ENCODE measurements at places on chromosomes 5 and 9. TPM values are rescaled to one million over a fixed set of nuclear protein-coding genes. Genes with fewer than 3 reads are reported as not detected.

C9orf153 gene
- total RNA-seq, result 0.66 TPM

LEAP2 gene
- 0.99 TPM for total RNA-seq

FOXD4L4 gene
- total RNA-seq, result 0.15 TPM

TMEM174 gene
- total RNA-seq, result not detected

ANKRD34B gene
- total RNA-seq, result not detected

IL13 gene
- total RNA-seq, result not detected

MEIKIN gene
- total RNA-seq, result not detected

Data from endothelial cell of umbilical vein (primary cell).